ENCODE measurements at places on chromosomes 6 and 20.

DNA sequence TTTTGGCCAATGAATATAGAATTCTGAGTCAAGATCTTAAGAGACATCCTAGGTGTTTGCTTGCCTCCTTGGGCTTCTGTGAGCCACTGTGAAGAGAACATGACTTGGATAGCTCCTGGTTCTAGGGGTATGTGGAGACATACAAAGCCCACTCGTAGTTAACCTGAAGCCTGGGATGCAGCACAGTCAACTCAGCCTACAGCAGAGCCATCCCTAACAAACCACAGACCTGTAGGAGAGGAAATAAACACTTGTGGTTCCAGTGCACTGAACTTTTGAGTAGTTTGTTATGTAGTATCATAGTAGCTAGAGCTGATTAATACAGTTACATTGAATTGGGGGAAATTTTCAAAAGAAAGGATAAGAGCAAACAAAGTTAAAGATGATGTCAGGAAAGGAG lies 474.4 kb upstream of the HSF2 start:
- DNase-seq = no peak

GRCh38 chr6:107711412-107712236 lies 112.5 kb downstream of the SCML4 start:
- no peak for DNase-seq

DNA sequence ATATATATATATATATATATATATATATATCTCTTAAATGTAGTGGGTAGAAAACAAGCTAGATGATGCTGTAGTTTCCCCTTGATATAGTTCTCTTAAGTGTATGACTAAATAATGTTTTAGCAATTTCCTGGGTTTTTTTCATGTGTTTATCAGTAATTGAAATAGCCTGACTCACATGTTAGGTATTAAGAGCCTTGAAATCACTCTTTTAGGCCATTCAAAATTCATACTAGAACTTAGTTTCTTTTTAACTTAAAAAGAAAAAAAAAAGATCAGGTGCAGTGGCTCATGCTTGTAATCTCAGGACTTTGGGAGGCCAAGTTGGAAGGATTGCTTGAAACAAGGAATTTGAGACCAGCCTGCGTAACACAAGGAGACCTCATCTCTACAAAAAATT lies 44.1 kb downstream of the NKX2-4 start:
- DNase-seq = no peak

GRCh38 chr20:8121666-8122065 lies 10.4 kb upstream of the PLCB1 start:
- no peak for DNase-seq

DNA sequence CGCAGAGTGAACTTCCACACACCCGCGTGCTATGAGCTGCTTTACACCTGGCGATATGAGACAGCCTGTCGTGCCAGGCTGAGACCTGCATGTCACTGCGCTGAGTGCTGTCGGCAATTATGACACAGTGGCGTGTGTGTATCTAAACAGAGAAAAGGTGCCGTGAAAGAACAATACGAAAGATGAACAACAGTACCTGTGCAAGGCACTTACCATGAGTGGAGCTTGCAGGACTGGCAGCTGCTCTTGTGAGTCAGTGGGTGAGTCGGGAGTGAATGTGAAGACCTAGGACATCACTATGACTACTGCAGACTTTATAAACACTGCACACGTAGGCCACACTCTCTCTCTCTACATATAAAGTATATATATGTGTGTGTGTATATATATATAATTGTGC lies 68.5 kb upstream of the DUSP22 start:
- no peak for DNase-seq

DNA sequence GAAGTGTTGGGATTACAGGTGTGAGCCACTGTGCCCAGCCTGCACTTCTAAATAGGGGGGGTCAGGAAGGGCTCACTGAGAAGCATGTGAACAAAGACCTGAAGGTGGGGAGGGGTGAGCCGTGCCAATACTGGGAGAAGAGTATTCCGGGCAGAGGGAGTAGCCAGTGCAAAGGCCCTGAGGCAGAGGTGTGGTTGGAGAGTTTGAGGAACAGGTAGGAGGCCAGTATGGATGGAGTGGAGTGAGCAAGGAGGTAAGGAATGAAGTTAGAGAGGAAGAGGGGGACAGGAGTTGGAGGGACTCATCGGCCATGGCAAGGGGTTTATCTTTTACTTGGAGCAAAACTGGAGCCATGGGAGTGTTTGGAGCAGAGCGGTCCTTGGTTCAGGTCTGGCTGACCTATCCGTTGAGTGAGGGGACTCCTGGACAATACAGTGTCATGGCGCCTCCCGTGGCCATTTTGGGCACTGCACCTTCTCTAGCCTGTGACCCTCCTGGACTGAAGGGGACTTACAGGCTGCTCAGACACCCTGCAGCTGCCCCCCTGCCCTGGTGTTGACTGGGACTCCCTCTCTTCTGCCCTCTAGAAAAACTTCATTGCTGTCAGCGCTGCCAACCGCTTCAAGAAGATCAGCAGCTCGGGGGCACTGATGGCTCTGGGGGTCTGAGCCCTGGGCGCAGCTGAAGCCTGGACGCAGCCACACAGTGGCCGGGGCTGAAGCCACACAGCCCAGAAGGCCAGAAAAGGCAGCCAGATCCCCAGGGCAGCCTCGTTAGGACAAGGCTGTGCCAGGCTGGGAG lies 12.1 kb downstream of the FOXS1 start:
- DNase-seq = peak; percentile 71

GRCh38 chr6:79040083-79040482 lies 38.0 kb downstream of the PHIP start:
- DNase-seq = no peak

- no peak for DNase-seq
Measured at GRCh38 chr6:31597006-31597405, 4.2 kb upstream of the NCR3 start.

GRCh38 chr6:147167576-147168461 lies 36.4 kb upstream of the STXBP5 start:
- DNase-seq = no peak

DNA sequence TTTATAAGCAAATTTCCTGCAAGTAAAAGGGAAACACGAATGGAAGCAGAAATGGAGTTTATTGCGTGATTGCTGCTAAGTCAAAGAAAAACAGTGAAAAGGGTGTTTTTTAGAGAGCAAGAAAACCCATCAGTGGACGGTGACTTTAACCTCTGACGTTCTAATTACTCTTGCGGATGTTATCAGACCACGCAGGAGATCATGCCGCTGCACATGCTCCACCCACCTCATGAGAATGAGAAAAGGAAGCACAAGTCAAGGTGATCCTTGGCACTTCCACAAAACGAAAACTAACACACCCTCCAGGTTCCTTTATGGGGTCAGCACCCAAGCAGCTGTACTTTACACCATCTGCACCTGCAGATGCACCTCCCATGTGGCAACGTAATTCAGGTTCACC lies 45.0 kb downstream of the LYRM4 start:
- DNase-seq = no peak

DNA sequence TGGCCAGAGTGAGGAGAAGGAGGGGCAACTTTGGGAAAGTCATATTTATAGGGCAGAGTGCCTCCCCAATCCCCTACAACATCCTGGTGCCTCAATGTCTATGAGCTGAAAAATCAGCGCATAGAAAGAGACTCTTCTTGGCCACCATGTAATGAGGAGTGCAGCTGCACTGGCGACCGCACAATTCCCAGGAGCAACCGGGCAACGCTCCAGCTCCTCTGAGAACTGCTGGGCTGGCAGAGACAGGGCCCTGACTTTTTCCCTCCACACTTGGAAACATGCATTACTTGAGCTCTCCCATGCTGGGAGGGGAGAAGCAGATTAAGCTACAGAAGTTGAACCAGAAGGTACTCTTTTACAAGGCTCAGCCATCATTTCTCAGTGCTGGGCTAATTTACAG lies 31.4 kb upstream of the MARCKS start:
- DNase-seq = no peak

GRCh38 chr6:131116321-131116720 lies 18.9 kb upstream of the AKAP7 start:
- no peak for DNase-seq

- no peak for DNase-seq
Measured at GRCh38 chr6:150409576-150410066, 40.8 kb downstream of the IYD start.

- DNase-seq = peak; percentile 39
Measured at GRCh38 chr6:136792410-136793262, at the start of gene MAP3K5. Gene MAP3K5 (minus strand): TSS chr6:136792477. CDS start chr6:136792157, 320 bp downstream.

DNA sequence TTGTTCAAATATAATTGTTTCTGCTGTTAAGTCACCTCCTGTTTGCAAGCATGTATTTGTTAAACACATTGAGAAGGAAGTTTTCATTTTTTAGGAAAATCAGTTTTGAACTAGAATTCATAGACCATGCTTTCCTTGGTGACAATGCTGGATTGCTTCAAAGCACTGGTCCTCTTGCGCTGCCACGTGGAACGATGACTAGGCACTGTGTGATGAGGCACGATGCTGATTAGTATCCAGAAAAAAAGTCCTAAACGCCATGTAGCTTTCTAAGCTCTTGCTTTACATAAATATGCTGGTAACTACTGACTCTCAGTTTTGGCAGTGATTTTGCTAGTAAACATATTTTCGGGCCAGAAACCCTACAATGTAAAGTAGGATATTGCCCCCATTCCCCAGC lies 11.1 kb upstream of the EXOC2 start:
- DNase-seq = no peak

- DNase-seq = no peak
Measured at GRCh38 chr6:24100024-24100769, 25.8 kb upstream of the NRSN1 start.

DNA sequence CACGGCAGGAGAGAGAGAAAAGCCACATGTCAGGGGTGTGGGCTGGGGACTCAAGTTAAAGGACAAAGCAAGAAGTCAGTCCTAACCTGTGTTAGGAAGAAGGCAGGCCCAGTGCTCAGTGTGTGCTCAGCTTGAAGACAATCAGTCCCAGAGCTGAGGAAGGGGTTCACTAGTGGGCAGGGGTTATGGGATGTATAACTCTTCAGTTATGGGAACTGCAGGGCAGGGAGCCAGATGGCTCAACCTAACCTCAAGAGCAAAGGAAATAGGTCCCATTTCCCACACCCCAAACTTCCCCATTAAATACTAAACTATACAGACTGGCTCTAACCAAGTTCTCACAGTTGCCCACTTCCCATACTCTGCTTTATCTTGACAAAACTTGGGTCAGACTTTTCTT lies 7.4 kb upstream of the SSTR4 start:
- DNase-seq = no peak

DNA sequence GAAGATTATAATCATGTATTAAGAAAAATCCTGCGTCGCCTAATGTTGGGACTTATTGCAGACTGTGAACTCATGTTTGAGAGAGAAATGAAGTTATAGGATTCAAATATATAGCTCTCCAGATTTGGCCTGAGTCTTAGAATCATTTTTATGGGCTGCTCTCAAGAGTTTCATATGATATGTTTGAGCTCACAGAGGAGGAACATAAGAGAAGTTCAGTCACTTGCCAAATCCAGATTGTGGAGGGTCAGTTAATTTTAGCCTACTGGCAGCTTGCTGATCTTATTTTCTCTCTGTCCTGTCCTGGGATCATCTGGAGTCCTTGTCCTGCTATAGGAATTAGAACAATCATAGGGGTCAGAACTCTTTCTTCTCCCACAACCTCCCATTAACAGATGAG lies 186.1 kb upstream of the SUPT3H start:
- no peak for DNase-seq

DNA sequence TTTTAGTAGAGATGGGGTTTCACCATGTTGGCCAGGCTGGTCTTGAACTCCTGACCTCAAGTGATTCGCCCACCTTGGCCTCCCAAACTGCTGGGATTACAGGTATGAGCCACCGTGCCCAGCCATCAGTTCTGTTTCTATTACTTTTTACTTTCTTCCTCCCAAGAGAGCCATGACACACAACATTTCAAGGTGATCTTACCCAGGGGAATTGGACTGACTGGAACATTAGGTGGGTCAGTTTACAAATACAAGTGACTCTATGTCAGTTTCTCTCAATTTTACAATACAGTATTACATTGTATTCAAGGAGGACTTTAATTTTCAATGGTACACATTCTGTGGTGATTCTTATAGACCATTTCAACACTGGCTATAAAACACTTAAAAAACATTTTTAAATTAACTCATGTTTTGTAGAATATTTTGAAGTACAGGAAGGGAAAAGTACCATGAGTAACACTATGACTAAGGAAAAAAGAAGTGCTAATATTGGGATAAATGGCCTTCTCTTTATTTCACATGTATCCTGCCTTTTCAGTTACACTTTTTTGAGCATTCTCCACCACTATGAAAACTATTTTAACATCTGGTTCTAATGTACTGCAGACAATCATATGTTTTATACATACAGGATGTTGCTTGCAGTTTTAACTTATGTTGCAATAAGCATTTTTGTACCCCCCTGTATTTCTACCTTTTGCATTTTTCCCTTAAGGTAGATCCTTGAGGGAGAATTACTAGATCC lies 8.4 kb downstream of the TPBG start:
- DNase-seq = no peak

GRCh38 chr6:152508477-152508876 lies 128.7 kb downstream of the SYNE1 start:
- no peak for DNase-seq

- DNase-seq = no peak
Measured at GRCh38 chr20:38927902-38928578, 1.8 kb downstream of the FAM83D start.

- DNase-seq = no peak
Measured at GRCh38 chr20:3423126-3423525, 15.7 kb upstream of the DNAAF9 start.

DNA sequence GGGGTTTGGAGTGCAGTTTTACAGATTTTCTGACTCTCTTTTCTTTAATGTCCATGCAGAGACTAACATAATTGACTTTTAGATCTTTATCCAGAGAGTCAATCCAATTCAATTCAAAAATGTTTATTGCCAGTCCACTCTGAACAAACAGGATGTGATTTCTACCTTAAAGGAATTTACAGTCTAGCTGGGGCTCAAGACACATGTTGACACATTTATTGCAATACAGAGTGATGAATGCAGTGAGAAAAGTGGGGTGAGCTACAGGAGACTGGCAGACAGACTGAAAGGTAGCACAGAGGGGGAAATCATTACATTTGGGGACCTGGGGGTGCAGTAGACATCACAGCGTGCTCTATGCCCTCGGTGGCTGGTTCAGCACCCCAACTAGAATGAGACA lies 193.9 kb downstream of the SLC24A3 start:
- no peak for DNase-seq

DNA sequence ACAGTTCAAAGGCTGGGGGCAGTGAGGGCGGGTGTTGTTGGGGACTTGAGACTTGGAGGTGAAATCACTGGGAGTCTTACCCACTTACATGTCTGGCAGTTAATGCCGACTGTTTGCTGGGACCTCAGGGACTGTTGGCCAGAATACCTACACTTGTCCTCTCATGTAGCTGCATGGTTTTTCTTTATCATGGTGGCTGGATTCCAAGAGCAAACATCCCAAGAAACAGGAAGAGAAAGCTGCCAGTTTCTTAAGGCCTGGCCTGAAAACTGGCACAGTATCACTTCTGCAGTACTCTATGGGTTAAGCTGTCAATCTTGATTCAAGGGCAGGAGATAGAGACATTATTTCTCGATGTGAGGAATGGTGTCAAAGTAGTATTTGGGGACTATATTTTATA lies 19.8 kb upstream of the C6orf62 start:
- no peak for DNase-seq

DNA sequence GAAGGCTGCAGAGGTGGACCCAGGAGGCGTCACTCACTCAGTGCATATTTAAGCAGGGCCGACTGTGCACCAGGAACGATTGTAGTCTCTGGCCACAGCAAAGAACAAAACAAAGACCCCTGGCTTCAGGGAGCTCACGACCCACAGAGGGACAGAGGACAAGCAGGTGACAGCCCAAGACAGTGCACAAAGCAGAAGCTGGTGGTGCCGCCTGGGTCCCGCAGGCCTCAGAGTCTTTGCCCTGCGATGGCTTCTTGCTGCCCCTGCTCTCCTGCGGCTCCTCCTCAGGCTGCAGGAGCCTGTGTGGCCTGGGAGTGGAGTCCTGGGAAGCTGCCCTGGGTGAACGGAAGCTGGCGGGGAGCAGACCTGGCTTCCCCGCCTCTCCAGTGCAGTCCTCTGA lies 300.0 kb downstream of the PREX1 start:
- DNase-seq = no peak

All from GM19239 (cell line).